ENCODE measurements at places on chromosomes 1 and 21.

DNA sequence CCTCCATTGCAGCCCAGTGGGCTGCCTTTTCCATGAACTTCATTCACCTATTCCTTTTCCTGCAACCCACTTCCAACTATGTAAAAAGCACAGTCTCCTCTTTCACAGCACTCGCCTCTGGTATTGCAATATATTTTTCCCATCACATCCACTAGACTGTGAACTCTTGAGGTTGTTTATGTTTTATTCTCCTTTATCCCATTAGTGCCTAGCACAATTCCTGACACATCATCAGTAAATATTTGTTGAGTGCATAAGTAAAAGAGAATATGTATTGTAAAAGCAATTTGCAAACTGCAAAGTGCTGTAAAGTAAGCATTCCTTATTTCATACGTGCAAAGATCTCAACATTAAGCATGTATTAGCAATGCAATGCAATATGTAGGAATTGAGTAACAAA lies 27.9 kb upstream of the NRIP1 start:
- no peak for DNase-seq

GRCh38 chr1:192954705-192955265 lies 104.4 kb downstream of the UCHL5 start:
- DNase-seq: peak; percentile 4

DNA sequence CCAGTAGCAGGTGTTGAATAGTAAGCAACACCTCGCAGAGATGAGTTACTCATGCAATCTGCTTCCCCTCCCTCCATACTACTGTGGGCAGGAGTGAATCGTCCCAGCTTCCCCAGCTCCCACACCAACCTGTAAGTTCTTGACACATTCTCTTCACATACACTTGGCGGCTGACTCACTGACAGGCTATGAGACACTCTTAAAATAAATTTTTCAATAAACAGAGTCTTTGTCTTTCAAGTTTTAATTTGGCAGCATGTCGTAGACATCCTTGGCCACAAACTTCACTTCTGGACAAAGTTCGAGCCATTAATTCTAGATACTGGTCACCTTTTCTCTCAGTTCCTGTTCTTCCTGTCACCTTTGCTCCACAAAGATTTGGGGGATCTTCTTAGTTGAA lies 290.7 kb downstream of the TM2D1 start:
- DNase-seq: peak; percentile 25

DNA sequence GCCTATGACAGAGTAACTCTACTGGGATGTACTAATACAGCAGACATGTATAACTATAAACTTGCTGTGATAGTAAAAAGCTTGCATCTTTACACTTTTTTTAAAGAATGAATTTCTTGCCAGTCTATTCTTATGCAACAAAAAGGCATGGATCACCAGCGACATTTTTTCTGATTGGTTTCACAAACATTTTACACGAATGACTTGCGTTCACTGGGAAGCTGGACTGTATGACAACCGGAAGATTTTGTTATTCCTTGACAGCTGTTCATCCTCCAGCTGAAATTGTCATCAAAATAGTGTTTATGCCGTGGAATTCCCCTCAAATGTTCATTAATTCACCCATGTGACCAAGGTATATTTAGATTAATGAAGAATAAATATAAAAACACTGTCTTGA lies 131.0 kb downstream of the XPR1 start:
- DNase-seq: no peak

- DNase-seq: no peak
Measured at GRCh38 chr1:52225174-52225573, 83.3 kb downstream of the ZFYVE9 start.

DNA sequence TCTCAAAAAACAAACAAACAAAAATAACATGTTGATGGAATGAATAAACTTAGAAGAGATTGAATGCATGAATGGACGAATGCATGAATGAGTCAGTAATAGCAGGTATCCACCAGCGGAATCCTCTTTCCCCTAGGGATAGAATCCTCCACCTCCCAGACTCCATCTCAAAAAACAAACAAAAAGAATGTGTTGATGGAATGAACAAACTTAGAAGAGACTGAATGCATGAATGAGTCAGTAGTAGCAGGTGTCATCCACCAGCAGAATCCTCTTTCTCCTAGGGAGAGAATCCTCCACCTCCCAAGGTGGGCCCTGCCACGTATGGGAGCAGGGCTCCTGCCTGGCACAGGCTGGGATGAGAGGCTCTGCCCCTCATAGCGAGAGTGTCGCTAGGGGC lies 26.8 kb upstream of the RNF19B start:
- DNase-seq: peak; percentile 14

- DNase-seq: no peak
Measured at GRCh38 chr1:181646710-181647109, 163.4 kb downstream of the CACNA1E start.

Measured in fibroblast of skin of right biceps (primary cell).